ENCODE measurements at places on chromosomes 1 and 21.

- no peaks in the 10 kb centered on the region for H3K27me3 ChIP-seq
- H3K4me1 ChIP-seq, result no peaks in the 10 kb centered on the region
- no peak for DNase-seq
Measured at GRCh38 chr1:30872033-30872947, 36.3 kb downstream of the SDC3 start.

DNA sequence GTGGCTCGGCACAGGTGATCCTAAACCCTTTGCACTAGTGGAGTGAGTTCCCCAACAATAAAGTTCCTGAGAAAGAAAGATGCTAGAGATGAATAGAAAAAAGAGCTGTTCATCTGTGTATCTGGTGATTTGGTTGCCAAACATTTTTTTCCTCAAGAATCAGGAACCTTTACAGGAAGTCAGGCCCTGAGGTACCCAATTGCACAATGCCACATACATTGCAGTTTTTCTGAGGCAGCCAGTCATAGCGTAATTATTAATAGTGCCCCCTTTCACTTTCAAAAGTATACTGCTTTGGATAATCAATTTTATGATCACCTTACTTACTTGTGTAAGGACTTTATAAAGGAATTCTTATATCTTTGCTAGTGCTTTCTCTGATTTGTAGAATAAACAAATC is 346.3 kb upstream of the POU3F1 start:
- H3K36me3 ChIP-seq, result peaks cover 2% of the 10 kb centered on the region
- no peak overlapping the region for H3K4me3 ChIP-seq
- no peak for DNase-seq
- H3K4me1 ChIP-seq, result no peaks in the 10 kb centered on the region
- H3K27ac ChIP-seq, result no peak overlapping the region
- H3K27me3 ChIP-seq, result no peaks in the 10 kb centered on the region

- H3K4me1 ChIP-seq, result peaks cover 16% of the 10 kb centered on the region
- DNase-seq, result no peak
- peaks cover 9% of the 10 kb centered on the region for H3K36me3 ChIP-seq
- H3K27me3 ChIP-seq, result no peaks in the 10 kb centered on the region
- no peak overlapping the region for H3K27ac ChIP-seq
Measured at GRCh38 chr1:226875641-226876295, 5.4 kb downstream of the PSEN2 start.

DNA sequence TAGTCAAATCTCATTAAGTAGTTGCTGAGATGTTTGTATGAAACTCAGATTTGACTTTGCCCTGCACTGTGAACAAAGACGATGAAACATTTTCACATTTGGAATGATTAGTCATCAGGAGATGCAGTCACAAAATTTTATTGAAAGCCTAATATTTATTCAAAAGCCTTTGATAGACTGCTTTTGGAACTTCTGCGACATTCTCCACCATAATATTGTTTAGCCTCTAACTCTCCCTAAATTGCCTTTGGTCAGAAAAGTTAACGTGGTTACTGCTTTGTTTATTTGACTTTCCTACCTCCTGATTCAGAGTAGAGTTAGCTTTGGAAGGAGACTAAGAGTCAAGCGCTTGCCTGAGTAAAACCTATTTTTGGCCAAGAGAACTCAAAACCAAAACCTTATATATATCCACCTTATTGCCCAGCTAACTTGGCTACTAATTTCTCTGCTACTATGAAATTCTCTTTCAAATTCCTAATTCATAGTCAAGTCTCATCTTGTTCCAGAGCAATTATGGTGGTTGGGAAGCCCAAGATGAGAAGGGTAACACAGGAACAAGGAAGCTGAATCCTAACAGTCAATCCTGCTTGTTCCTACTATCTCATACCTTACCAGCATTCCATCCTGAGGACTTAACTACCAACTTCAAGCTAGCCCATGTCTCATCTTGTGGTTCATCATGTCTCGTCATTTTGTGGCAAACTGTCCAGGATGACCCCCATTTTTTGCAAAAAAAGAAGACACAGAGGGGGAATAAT is 429.6 kb downstream of the USP25 start:
- H3K27ac ChIP-seq, result no peak overlapping the region
- no peak overlapping the region for H3K4me3 ChIP-seq
- peaks cover 5% of the 10 kb centered on the region for H3K4me1 ChIP-seq
- no peak for DNase-seq
- H3K36me3 ChIP-seq, result no peaks in the 10 kb centered on the region
- H3K27me3 ChIP-seq, result no peaks in the 10 kb centered on the region

DNA sequence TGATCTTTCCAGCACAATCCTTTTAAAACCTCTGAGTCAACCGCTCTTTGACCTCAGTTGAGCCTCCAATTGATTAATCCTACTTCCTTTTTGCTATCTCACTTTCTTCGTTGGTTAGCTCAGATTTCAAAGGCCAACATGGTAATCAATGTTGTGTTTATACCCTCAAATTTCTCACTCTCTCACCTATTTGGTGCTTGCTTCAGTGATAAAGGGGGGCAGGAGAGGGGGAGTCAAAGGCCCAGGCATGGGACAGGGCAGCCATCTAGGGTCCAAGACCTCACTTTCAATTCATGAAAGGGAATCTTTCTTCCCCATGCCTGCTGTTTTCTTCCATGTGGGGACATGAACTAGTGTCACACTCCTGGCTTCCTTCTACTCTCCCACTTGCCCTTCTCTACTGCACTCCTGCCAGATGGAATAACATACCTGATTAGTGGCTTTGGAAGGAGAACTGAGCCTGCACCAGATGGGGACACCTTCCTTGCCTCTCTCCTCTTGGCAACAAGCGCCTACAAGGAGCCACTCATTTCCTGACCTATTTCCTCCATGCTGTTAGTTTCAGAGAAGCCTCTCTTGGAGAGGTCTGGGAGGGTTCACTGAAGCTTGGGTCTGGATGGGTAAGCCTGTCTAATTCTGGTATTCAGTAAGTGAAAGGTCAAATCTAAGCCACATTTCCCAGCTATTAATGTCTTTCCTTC is 73.3 kb upstream of the ARHGAP29 start:
- DNase-seq, result no peak
- peaks cover 20% of the 10 kb centered on the region for H3K4me1 ChIP-seq
- H3K4me3 ChIP-seq, result no peak overlapping the region
- no peaks in the 10 kb centered on the region for H3K27me3 ChIP-seq
- H3K27ac ChIP-seq, result no peak overlapping the region

Measured in progenitor cell of endocrine pancreas (in vitro differentiated cells).